Activated CD8-positive, alpha-beta T cell treated with anti-CD3 and anti-CD28 coated beads, Interleukin-2, amount 10 ng/mL, durations not matched to agents 7 days and 5 days (primary cell): ENCODE measurements at places on chromosomes 7 and 10.

DNA sequence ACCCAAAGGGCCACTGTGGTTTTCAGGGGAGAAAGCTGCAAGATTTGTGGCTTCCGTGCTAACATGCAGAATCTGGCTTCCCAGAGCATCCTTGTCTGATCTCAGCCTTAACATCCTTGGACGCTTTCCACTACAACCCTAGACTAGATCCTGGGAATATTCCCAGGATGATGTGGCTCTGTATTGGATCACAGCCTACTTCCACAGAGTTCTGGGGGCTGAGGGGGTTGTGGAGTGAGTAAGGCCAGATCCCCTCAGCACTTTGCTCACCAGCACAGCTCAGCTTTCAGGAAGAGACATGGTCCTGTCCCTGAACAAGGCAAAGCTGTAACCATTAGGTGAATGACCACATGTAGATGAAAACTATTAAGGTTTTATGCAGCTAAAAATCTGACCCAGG lies 241.3 kb upstream of the MYO3A start:
- no peak for DNase-seq

- no peak for DNase-seq
These were observed 20.8 kb upstream of the CYTH3 start for GRCh38 chr7:6293202-6293601.

DNA sequence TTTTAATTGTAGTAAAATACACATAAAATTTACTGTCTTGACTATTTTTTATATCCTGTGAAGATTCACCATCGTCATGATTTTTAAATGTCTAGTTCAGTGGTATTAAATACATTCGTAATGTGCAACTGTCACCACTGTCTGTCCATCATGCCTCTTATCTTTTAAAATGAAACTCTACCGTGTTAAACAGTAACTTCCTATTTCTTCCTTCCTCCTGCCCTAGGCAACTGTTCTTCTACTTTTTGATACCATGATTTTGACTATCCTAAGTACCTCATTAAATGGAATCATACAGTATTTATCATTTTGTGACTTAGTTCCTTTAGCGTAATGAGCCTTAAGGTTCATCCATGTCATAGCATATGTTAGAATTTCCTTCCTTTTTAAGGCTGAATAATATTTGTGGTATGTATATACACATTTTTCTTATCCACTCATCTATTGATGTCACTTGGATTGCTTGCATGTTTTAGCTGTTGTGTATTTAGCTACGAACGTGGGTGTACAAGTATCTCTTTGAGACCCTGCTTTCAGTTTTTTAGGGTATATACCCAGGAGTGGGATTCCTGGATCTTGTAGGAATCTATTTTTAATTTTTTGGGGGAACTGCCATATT lies 13.5 kb downstream of the SLK start:
- DNase-seq, result no peak

DNA sequence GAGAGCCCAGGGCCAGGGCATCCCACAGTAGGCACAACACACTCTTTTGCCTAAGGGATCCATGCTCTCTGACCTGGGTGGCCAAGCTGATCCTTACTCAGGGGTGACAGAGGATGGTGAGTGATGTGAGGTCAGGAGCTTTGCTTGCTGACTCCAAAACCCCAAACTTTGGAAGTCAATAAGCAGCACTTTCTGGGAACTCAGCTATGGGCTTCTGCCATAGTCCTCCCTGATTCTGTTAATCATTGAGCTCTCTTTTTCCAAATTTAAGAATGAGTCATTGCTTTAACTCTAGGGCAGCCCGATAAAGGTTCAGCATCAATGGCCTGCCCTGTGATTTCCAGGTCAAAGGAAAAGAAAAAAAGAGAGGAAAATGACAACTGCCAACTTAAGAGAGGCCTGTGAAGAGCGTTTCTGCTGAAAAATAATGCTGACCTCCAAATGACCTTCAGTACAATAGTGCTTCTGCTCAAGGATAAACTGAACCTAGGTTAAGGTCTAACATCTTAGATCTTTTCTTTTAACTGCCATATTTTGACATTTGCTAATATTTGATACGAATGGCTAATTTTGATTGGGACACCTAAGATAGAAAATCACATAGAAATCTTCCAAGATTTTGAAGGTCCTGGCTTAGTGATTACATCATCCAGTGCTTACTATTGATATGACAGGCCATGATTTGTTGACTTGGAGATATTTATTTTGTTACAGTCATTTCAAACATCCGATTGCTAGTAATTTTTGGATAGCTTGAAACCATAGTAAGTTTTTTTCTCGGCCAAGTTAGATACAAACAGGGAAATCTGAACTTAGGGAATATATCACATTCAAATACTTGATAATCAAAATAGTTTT lies 20.8 kb upstream of the RELN start:
- no peak for DNase-seq

GRCh38 chr7:75660566-75661215 lies 78.0 kb downstream of the HIP1 start:
- DNase-seq, result no peak

DNA sequence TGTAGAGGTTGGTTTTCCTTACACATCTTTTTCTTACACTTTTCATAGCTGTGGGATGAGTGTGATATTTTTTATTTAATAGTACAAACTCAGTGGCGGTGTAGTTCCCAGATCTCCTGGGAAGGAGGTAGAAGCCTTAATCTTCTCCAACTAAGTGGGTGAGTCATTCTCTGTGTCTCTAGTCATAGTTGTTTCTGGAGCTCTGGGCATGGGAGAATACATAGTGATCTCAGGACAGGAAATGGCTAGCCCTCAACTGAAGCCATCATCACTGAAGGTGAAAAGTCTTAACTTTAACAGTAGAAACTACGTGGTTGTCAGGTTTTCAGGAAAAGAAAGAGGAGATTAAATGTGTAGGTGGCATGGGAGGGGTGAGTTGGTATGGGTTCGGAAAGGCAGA lies 319.4 kb upstream of the FZD8 start:
- no peak for DNase-seq

- no peak for DNase-seq
These were observed 119.0 kb downstream of the HTR7 start for GRCh38 chr10:90738885-90739284.

GRCh38 chr7:64794171-64794844 lies at the start of gene ZNF138:
ZNF138 (plus strand) TSS chr7:64794428; CDS start chr7:64794569, 141 bp downstream.
- DNase-seq, result peak; percentile 97

- DNase-seq, result peak; percentile 51
These were observed 918 bp downstream of the PWWP2B start for GRCh38 chr10:132397671-132398565.

DNA sequence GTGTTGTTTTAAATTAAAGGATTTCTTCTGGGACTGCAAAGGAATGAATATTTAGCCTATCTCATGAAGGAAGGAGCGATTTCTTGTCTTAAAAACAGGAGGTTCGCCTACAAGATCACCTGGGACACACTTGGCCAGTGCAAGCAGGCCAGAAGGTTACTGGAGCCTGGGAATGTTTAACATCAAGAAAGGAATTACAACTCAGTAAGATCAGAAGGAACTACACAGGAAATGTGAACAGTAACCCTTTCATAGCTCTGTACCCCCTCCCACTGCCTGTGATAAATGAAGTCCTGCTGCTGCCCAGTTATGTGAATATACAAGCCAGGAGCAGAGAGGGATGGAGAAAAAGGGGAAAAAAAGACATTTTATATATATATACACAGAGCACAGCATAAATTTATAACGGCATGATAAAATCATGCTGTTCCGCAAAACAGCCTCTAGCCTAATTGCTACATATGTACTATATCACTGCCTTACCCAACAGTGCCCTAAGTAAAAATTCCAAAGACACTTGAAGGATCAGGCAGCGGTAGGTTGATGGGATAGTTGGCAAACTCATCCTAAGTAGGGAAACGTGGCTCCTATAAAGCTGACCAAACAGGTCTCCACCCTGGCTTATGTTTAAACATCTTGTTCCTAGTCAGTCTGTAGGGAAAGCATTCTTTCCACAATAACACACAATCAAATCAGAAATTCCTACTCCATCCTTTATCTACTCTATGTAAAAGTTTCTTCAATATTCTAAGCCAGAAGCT lies 63.8 kb downstream of the ZNF438 start:
- no peak for DNase-seq

DNA sequence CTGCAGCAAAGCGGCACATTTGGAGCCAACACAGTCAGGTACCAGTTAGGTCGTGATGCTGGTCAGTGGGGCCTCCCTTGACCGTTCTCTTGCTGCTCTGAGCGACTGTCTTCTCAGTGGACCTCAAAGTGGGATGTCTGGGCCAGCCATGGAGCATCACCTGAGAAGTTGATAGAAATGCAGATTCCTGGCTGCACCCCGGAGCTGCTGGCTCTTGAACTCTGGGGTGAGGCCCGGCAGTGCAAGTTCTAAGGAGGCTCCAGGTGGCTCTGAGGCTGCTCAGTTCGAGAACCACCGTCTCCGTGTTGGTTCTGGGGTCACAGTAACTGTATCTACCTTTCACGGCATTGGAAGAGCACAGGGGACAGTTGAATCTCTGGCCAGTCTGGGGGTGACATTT lies 147.5 kb downstream of the WDR37 start:
- no peak for DNase-seq

- peak; percentile 53 for DNase-seq
These were observed 101.0 kb upstream of the AGR3 start for GRCh38 chr7:16982640-16983350.

GRCh38 chr10:8462565-8462964 lies 408.1 kb downstream of the GATA3 start:
- DNase-seq, result no peak

- no peak for DNase-seq
These were observed 23.0 kb upstream of the PRPF18 start for GRCh38 chr10:13563481-13564445.

GRCh38 chr7:149883452-149883861 lies 9.7 kb downstream of the ATP6V0E2 start:
- DNase-seq, result peak; percentile 80

GRCh38 chr10:68153473-68154210 lies 44.4 kb downstream of the MYPN start:
- no peak for DNase-seq

- DNase-seq, result no peak
These were observed 28.1 kb upstream of the PTN start for GRCh38 chr7:137371616-137372015.

DNA sequence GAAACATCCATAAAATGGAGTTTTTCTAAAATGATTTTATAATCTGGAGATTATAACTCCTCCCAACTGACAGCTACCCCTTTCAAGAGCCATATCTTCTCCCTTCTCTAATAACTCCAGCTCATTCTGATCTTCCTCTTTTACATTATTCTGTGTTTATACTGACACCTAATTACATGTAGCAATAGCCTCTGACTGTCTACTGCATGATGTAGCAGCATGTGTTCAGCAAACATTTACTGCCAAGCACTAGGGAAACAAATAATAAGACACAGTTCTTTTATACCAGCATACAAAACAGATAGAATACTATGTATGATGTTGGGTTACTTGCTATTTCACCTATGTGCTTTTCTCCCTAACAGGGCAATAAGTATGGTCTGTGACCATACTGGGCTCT lies 20.7 kb downstream of the RBM28 start:
- no peak for DNase-seq

- no peak for DNase-seq
These were observed 12.7 kb downstream of the ZNF438 start for GRCh38 chr10:31018962-31019361.

DNA sequence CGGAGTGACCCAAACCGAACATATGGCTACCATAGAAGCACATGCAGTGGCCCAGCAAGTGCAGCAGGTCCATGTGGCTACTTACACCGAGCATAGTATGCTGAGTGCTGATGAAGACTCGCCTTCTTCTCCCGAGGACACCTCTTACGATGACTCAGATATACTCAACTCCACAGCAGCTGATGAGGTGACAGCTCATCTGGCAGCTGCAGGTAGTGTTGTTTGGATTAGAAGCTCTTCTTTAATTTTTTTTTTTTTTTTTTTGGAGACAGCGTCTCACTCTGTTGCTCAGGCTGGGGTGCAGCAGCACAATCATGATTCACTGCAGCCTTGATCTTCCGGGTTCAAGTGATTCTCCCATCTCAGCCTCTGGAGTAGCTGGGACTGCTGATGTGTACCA lies 45.8 kb downstream of the NRF1 start:
- no peak for DNase-seq

- no peak for DNase-seq
These were observed 10.1 kb upstream of the CHCHD3 start for GRCh38 chr7:133091943-133092464.

DNA sequence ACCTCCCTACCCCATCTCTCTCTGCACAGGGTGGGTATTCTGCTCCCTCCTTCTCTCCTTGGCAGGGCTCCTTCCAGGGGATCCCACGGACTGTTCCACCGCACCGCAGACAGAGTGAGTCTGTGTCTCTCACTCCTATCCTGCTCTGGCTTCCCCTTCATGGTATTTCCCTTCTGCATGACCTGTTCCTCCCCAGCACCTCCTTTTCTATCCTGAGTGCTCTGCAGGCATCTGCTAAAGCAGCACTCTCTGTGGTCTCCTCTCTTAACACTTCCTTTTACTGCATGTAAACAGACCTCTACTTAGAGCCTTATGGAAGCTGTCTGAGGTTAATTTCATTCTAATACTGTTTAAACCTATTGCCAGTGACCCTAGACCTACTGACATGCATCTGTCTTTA lies 171.5 kb downstream of the CCSER2 start:
- no peak for DNase-seq

GRCh38 chr10:1762076-1762475 lies 24.8 kb upstream of the ADARB2 start:
- DNase-seq, result no peak

DNA sequence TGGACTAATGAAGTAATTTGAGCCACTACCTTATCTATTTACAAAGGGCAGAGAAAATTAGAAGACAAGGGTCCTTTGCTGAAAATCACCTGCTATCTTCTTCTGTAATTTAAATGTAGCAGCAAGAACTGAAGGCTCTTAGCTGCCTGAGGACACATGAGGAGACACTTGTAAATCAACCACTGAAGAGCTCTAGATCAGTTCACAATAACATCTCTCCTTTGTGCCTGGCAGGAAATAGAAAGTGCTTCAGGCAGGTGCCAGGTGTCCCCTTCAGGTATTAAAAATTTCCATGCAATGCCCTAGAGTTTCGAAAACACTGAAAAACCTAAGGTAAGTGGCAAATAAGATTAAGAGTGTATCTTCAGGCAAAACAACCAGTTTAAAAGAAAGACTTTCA lies 474.6 kb downstream of the GRM8 start:
- no peak for DNase-seq

GRCh38 chr7:151312831-151313809 lies 28.5 kb upstream of the NUB1 start:
- DNase-seq, result no peak

DNA sequence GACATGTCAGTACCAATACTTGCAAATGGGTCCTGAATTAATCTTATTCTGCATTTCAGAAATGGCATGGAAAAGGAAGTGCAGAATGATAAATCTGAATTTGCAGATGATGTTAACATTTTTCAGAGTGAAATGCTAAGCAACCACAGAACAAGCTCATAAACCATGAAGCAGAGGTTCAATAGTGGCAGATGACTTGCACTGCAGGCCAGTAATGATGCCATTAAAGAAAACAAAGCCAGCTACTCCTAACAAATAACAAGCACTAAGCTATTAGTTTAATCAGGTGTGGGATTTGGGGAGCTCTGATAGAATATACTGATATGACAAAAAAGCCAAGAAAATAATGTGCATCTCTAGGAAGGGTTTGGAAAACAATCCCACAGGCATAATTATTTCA lies 85.4 kb downstream of the FAM13C start:
- DNase-seq, result no peak
